ENCODE measurements at places on chromosomes 7 and 10. TPM values are rescaled to one million over a fixed set of nuclear protein-coding genes. Genes with fewer than 3 reads are reported as not detected.

- no peak for DNase-seq
Measured at GRCh38 chr10:108427146-108427545, 1262.6 kb upstream of the SORCS1 start.

- DNase-seq, result no peak
Measured at GRCh38 chr7:53602817-53603418, 567.5 kb downstream of the POM121L12 start.

GRCh38 chr10:127919418-127920271, 12.7 kb downstream of the PTPRE start:
- no peak for DNase-seq

- no peak for DNase-seq
Measured at GRCh38 chr7:8131694-8132605, 130.0 kb downstream of the ICA1 start.

- DNase-seq, result no peak
Measured at GRCh38 chr7:2861509-2861908, 17.4 kb upstream of the GNA12 start.

DNA sequence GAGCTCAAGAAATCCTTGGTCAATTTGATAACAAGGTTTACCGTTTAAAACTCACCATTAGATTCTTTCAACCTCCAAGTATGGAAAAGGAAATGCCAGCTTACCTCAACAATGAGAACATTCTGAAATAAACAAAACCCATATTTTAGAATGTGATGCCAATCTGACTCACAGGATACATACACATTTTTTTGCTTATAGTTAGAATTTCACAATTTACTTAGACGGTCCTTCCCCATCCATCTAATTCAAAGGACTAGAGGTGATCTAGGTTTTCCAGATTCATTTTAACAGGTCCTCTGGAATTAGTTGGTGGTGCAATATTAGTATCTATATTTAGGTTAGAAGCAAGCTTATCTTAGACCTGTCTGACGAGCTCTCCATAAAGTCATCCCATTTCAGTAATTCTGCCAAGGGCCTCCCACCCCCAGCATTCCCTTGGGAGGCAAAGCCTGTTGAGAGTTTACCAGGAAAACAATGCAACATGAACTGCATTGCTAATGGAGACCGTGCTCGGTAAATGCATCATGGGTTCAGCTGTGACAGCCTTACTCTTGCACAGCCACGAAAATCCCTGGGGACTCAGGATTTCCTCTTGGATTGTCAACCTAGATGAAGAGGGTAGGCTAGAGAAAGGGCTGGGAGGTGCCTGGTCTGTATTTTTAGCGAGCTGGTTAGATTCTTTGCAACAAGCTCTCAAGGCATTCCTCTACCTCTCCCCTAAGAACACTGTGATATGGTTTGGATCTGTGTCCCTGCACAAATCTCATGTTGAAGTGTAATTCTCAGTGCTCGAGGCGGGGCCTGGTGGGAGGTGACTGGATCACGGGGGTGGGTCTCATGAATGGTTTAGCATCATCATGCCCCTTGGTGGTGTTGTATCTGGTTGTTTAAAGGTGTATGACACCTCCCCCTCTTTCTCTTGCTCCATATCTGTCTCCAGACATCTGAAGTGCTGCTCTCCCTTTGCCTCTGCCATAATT, 93.8 kb downstream of the PRTFDC1 start:
- peak; percentile 50 for DNase-seq

The CLRN3 gene
- not detected for total RNA-seq

DNA sequence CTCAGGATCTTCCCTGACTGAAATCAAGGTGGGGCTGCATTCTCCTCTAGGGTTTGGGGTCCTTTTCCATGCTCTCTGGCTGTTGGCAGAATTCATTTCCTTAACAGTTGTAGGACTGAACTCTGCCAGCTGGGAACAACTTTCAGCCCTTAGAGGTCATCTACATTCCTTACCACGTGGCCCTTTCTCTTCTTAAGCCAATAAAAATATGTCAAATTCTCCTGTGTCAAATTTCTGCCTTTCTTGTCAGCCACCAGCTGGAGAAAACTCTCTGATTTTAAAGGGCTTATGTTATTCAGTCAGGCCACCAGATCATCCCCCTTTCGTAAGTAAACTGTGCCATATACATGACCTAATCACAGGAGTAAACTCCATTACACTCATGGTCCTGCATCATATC, 95.3 kb upstream of the IL6 start:
- DNase-seq, result no peak

DNA sequence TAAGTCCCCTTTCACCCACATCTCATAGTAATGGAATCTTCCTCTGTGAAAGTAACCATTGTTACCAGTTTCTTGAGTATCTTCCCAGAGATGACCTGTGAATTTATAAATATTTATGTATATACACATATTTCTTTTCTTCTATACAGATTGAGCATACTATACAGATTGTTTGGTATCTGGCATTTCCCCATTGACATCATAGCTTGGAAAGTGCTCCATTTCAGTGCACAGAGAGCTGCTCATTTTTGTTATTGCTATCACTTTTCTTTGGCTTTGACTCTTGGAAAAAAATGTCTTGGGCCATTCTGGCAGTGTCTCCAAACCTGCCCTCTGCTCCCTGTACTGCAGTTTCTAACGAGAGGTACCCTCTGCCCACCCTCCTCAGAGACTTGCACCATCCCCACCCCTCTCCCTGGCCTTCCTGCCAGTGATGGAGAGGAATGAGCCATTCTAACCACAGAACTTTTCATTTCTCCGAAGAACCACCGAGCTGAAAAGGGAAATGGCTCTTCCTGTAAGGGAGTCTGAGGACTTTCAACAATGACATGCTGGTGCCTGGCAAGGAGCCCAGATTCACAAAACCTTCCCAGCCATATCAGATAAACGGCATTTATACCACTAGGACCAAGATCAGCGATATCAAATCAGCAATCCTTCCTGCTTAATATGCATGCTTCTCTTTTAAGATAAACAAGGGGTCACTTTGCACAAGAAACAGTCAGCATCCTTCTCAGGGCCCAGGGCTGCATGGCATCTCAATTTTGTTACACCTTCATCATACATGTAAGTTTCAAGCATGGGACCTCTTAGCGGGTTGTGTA, 19.7 kb upstream of the CCSER2 start:
- DNase-seq, result no peak

The VWDE gene
- total RNA-seq, result not detected

The ANXA8L1 gene
- total RNA-seq, result not detected

The TMEM270 gene
- not detected for total RNA-seq

- DNase-seq, result no peak
Measured at GRCh38 chr7:130733931-130734814, at the start of gene KLF14. Gene KLF14, minus strand, starts transcription at chr7:130734207. Its CDS starts 174 bp downstream, at chr7:130734033.

DNA sequence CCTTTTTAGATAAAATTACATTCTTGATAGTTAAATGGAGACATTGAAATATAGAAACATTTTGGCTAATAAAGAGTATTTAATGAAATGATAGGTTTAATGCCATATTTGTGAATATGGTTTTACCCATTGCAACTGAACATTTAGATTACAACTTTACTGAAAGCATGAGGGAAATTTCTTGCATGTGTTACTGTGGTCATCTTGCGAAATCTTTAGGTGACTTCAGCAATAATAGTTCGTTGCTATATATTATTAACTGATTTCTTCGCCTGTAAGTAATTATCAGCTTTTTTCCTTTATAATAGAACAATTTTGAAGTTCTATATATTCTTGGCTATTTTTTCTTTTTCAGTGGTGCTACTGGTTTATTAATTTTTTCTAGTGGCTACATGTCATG, 83.2 kb downstream of the MLLT10 start:
- DNase-seq, result no peak

The CPA2 gene
- total RNA-seq, result not detected

DNA sequence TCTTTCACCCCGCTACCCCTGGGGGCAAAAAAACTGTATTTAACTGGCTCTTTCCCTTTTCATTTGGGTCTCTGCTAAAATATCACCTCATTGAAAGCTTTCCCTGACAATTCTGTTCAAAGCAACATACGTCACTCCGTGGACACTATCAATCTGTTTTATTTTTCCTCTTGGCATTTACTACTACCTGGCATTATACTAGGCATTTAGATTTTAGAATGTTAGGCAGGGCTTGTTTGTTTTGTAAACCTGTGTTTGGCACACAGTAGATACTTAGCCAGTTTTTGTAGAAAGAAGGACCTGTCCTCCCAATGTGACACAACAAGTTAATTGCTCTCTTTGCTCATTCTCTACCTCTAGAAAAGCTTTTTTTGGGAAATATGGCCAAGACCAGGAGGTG, 26.5 kb upstream of the PDK4 start:
- no peak for DNase-seq

The NODAL gene
- not detected for total RNA-seq

GRCh38 chr7:106283501-106283830, 1.3 kb downstream of the NAMPT start:
- DNase-seq, result no peak

DNA sequence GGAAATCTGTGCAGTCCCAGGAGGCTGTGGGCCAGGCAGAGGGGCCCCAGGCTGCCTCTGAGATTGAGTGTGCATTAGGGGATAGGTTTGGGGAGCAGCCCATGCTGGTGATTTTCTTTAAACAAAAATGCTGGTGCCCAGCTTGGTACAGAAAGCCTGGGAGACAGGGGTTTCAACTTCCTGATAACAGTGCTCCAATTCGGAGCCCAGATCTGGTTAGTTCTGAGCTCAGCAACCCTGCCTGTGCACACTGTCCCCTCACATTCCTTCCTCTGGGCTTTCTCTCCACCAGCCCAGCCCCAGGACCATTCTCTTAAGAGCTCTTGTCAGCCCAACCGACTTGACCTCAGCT, 379.2 kb upstream of the ZMIZ1 start:
- no peak for DNase-seq

The GPER1 gene
- 7.1 TPM for total RNA-seq

GRCh38 chr10:79244841-79245504, 102.3 kb upstream of the PPIF start:
- DNase-seq, result no peak

DNA sequence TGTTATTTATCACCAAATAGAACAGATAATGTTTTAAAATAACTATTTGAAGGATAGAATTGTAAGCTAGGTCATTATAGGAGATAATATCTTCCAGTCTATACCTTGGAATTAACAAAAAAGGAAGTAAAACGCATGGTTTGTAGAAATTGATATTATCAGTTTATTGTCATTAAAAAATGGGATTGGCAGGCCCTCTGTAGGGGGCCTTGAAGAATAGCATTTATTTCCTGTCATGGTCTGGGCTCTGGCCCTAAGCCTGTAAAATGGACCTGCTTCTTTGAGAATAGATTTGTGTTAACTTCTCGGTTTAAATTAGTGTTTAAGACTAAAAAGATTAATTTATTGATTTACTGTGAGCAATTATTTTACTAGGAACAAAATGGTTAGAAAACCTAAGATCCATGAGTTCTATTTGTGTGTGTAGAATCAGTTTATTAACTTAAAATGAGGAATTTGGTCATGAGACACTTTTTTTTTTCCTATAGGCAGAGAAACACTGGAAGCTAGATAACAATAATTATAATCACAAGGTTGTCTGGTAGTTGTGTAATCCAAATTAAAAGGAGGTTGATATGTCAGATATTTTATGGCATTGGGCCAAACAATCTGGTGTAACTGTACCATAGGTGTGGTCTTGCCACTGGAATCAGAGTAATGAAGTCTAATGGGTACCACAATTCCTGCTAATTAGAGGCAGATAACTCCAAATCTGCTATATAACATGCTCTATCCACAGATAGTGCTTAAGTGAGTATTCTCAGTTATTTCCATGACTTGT, 197.4 kb upstream of the FOXP2 start:
- DNase-seq, result no peak

DNA sequence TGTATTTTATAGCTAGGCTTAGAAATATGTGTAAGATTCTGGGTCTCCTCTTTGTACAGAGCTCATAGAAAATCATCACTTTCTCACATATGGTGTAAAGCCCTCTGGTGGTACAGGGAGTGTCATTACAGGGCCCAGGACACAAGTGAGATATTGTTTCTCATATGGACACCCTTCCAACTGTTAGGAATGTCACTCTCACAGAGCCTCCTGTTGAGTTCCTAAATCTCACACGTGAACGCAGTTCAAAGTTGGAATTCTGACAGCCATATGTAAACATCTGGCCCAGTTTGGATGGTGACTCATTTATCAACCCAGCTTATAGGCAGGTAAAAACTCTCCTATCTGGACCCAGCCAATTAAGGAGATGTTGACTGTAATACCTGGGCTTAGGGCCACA, 35.4 kb upstream of the ZNF107 start:
- peak; percentile 7 for DNase-seq

- DNase-seq, result peak; percentile 11
Measured at GRCh38 chr7:44608916-44609648, 2.7 kb downstream of the OGDH start.

GRCh38 chr7:8063706-8064297, 95.2 kb downstream of the GLCCI1 start:
- peak; percentile 44 for DNase-seq

DNA sequence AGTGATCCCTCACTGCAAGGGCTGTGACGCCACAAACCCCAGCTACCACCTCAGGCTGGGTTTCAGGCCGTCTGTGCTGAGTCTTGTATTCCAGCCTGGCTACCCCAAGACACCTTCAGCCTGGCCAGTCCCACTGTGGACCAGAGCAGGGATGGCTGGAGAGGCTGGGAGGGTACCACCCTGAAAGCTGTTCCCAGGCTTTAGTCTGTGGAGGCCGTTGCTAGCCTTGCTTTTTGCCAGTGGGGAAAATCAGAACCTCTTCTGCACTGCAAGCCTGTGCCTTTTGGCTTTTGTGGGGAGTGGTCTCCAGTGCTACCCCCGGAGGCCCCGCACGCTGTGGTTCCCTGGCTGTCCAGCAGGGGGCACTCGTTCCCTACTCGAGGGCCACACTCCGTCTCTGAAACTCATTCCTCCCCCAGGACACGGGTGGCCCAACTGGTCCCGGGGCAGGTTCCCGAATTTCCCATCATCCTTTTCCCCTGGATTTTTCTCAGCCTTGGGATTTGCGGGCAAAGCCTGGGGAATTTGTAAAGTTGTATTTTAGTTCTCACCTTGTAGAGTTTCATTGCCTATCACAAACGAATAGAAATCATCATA, 128.4 kb upstream of the BTBD16 start:
- DNase-seq, result no peak

DNA sequence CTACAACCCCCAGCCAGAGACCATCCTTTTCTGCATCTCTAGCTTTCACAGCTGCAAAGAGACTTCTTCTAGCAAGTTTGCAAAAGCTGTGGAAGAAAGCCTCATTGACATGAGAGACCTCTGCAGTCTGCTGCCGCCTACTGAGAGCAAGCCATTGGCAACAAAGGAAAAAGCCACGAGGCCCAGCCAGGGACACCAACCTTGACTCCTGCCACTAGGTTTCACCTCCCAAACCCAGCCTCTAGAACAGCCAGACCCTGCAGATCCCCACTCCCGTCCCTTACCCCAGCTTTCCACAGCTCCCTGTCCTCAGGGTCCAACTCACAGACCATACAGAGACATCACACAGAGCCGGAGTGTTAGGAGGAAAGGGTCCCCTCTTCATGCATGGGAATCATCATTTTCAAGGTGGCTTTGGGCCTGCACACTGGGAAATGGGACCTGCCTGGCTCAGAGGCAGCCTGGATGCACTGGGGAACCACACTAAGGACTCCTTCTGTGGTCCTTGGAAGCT, 14.6 kb upstream of the C10orf53 start:
- no peak for DNase-seq

DNA sequence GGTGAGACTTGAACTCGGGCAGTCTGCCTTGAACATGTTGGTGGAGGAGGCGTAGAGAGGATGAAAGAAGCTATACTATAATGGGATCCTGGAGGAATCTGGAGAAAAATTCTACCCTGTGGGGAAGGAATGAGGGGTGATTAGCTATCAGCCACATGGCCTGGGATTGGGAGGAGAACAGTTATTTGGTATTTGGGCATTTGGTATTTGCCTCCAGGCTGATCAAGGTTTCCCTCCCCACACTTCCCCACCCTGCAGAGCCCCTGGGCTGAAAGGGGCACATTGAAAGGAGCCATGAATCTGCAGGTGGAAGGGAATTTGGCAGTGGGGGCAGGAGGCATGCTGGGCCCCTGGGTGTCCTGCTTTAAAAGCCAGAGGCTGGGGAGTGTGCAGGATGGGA, 235.3 kb downstream of the INHBA start:
- no peak for DNase-seq

Measured in HFFc6 (cell line).